GOT3 (cell line): ENCODE measurements at places on chromosomes 13 and 19.

DNA sequence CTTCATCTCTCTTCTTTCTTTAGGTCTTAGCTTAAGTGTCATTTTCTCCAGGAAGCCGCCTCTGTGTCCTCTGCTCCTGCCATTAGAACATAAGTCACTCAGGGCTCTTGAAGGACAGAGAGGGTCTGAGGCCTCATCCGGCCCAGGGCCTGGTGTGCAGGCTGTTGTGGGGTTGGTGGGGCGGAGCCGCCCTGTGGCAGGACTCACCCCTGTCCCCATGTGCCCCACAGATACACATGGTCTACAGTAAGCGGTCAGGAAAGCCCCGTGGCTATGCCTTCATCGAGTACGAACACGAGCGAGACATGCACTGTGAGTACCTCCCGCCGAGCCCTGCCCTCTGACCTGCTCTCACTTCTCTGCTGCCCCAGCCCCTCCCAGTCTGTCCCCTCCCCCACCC, 13.0 kb upstream of the LIN7B start:
- no peak for DNase-seq

DNA sequence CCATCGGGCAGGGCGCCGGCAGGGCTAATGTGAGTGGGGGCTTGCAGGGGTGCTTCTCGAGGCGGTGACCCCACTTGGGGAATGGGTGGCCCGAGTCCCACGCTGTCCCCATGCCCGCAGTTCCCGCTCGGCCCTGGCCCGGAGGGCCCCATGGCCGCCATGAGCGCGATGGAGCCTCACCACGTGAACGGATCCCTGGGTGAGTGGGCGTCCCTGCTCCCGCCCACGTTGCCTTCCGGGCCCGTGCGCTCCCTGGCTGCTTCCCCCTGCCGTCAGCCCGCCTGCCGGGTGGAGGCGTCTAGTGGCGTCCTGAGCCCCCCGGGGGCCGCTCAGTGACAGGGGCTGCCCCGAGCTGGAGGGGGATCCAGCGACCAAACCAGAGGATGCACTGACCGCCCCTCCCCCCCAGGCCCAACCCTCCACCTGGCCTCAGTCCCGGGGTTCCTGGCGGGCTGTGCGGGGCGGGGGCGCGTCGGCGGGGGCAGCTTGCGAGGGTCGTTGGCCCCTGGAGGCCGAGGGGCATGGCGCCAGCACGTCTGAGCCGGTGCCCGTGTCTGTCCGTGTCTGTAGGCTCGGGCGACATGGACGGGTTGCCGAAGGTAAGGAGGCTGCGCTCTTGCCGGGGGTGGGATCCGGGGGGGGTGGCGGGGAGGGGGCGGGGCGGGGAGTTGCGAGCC, 4.8 kb downstream of the ISYNA1 start:
- DNase-seq: no peak

GRCh38 chr19:4713384-4713951, 10.2 kb downstream of the DPP9 start:
- peak; percentile 45 for DNase-seq

GRCh38 chr13:94162289-94162688, 317.2 kb downstream of the DCT start:
- no peak for DNase-seq

DNA sequence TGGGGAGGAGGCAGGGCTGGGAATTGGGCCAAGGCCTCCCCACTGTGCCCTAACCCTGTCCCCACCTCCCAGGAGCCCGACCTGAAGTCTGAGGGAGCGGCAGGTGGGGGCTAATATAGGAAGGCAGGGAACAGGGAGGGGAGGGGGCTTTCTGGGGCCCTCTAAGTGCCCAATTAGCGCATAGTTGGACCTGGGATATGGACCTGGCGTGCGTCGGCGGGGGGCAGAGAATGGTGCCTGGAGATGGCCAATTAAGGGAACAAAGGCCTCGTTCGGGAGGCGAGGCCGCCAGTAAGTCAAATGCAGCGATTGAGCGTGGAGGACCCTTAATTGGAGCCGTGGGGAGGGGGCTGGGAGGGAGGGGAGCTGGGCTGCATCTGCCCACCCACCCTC, at the start of gene C19orf85:
Gene C19orf85, minus strand, starts transcription at position 90 of the 393 bp plus-strand sequence. CDS start 197 bp downstream, outside the sequence.
- DNase-seq: no peak

DNA sequence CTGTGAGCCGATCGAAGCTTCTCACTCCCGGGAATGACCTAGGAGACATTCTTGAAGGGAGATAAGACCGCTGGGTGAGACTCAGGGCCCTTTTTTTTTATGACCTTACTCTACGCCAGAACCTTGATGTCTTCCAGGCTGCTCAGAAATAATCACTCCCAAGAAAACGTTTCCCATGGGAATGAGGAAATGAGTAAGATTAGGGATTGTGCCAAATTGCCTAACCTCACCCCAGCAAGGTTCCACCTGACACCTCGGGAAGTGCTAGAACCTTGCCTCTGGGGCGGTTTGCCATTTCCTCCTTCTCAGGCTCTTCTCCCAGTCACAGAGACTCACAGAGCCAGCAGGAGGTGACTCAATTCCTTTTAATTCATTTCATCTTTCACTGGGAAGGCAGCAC, 2.3 kb downstream of the SLC46A3 start:
- DNase-seq: no peak

- DNase-seq: no peak
Measured at GRCh38 chr19:46049597-46049996, 8.8 kb upstream of the IGFL4 start.

- DNase-seq: no peak
Measured at GRCh38 chr13:41930154-41930553, 30.8 kb downstream of the VWA8 start.

DNA sequence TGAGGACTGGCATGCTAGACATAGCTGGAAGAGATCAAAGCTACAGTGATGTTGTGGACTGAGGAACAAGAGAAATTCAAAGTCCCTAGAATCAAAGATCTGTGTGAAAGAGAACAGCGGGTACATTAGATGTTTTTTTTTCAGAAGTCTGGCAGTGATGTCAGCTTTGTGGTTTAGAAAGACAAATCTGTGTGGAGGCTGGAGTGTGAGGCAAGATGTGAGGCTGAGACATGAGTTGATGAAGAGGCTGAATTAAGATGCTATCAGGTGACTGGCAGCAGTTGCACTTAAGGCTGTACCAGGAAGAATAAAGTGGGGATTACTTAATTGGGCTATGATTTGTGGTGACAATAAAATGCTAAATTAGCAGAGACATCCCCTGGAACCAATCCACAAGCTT, 46.5 kb downstream of the DNAJC3 start:
- no peak for DNase-seq

DNA sequence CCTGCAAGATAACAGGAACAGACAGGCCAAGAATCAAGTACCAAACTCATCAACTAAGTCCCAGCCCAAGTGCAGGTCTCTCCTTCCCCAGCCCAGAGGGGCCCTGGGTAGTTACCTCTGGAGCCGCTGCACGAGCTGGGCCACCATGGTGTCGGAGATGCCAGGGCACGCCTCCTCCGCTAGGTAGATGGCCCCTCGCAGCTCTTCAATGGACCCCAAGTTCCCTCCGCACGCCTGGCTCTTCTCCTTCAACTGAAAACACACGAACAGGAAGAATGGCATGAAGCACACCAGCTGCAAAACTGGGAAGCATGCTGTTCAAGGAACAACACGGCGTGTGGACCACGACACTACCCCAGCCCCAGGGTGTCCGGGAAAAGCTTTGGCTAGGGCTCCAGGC, 119.9 kb downstream of the STK24 start:
- DNase-seq: no peak

GRCh38 chr19:17626456-17627015, 61.6 kb downstream of the UNC13A start:
- DNase-seq: no peak

- DNase-seq: no peak
Measured at GRCh38 chr19:17448131-17448967, at the start of gene TMEM221. Gene TMEM221 (minus strand): TSS chr19:17448668. CDS start chr19:17448462, 206 bp downstream.

- no peak for DNase-seq
Measured at GRCh38 chr13:90806016-90806615, 541.4 kb upstream of the MIR17HG start.

GRCh38 chr13:43493496-43494000, 293.2 kb downstream of the ENOX1 start:
- no peak for DNase-seq

- no peak for DNase-seq
Measured at GRCh38 chr13:95222733-95223018, 78.6 kb downstream of the ABCC4 start.

DNA sequence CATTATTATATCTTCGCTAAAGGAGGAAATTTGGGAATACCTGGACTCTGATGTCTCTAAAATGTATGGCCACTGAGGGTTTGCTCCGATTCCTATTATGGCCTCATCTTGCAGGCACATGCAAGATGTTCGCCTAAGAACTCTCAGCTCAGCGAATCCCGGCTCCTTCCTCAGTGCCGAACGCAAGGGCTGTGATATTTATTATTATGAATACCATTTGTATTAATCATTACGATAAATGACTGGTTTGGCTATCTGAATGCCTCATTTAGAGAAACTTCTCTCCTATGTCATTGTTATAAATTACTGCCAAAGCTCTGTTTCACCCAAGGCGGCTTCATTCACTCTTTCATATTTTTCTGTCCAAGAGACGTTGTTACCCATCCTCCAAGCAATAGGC, 369.7 kb upstream of the TSHZ3 start:
- DNase-seq: no peak

- DNase-seq: no peak
Measured at GRCh38 chr13:66965181-66965580, 265.0 kb downstream of the PCDH9 start.

DNA sequence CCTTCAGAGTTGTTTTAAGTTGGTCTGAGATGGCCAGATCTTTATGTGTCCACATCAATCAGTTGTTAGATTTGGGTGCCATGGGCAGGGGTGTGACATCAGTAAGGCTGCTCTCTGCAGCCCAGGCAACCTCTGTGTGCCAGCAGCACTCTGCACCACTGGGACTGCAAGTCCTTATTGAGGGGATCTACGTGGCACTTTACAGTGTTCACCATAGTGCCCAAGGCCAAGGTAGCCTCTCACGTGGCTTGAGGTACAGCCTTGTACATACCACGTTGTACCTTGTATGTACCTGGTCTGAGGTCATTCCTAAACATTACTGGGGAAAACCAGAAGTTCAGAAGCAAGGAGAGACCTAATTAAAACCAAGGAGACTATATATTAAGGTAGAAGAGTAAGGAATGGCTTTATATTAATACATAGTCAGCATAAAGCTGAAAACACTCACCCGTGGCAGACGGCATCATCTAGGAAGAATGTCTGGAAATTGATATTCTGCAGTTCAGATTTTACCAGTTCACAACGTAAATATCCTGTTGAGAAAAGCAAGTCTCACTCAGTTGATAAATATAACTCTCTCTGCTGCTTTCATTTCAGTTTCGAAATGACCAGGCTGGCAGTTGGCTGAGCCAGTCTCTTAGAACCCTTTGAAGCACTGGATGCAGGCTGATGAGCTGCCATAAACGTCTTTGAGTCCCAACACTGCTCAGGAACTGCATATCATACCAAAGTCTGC, 128.8 kb downstream of the ZDHHC20 start:
- no peak for DNase-seq

DNA sequence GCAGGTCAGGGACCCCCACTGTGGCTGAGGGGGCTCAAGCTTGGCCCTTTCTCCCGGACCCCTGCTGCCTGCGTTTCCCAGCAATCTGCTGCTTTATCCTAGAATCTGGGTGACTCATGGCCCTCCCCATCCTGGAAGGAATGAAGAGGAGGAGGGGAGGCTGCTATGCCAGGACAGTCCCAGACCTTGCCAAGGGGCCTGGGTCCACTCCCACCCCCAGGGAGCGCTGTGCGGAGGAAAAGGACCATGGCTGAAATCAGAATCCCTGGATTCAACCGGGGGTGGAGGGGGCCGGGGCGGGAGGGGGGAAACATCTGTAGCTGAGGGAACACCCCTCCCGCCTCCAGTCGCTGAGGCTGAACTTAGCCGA, 20.5 kb downstream of the ZNF114 start:
- DNase-seq: no peak

DNA sequence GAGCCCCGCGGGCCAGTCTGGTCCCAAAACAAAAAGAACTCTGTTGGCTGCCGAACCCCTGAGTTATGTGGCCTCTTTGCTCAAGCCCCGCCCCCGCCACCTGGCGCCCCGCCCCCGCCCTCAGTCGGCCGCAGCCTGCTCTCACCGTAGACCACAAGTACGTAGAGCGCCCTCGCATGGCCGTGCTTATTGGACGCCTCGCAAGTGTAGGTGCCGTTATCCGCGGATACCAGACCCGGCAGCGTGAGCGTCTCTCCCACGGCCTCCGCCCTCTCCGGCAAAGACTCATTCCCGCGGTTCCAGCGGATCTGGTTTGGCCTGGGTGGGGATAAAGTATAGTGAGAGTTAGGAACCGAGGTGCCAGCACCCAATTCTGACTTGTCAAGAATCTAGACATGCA, 5.5 kb upstream of the ZNF428 start:
- no peak for DNase-seq

- no peak for DNase-seq
Measured at GRCh38 chr19:10748927-10749434, 31.1 kb downstream of the DNM2 start.

- no peak for DNase-seq
Measured at GRCh38 chr19:28026636-28027035, 1186.3 kb downstream of the UQCRFS1 start.

GRCh38 chr19:30966486-30966885, 382.8 kb downstream of the TSHZ3 start:
- DNase-seq: no peak

GRCh38 chr13:113791226-113791625, 32.2 kb downstream of the TMEM255B start:
- DNase-seq: no peak

DNA sequence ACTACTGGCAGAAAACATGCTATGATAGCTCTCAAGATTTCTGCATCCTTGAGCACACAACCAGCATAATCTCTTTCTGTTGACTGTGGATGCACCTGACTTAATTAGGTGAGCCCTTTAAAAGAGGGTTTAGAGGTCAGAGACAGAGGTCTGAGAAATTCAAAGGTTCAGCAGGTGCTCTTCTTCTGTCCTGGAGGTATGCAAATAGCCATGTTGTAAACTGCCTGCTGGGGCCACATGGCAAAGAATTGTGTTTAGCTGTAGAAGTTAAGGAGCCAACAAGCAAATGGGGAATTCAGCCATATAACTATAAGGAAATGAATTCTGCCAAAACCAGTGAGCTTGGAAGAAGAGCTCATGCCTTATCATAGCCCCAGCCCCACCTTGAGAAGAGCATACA, 11.6 kb upstream of the DCLK1 start:
- no peak for DNase-seq

- DNase-seq: no peak
Measured at GRCh38 chr19:7535998-7536695, 630 bp downstream of the PNPLA6 start.

DNA sequence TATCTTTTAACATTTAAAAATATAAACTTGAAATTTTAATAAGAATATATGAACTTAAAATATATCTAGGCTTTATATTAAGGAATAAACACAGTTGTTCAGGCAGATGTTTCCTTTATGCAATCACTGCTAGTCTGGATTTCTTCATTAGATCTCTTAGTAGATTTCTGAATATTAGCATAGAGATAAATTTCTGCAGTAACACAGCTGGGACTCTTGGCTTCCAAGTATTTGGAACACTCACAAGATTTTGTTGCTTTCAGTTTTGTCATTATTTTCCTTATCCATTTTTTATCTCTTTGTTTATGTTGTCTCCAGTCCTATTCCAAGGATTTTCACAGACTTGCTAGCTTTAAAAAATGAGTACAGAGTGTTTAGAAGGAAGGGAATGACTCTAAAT, 857.1 kb downstream of the GPC5 start:
- DNase-seq: no peak

- DNase-seq: no peak
Measured at GRCh38 chr13:78030341-78030896, 111.8 kb upstream of the EDNRB start.
